ENCODE measurements at places on chromosomes 3 and 15.

DNA sequence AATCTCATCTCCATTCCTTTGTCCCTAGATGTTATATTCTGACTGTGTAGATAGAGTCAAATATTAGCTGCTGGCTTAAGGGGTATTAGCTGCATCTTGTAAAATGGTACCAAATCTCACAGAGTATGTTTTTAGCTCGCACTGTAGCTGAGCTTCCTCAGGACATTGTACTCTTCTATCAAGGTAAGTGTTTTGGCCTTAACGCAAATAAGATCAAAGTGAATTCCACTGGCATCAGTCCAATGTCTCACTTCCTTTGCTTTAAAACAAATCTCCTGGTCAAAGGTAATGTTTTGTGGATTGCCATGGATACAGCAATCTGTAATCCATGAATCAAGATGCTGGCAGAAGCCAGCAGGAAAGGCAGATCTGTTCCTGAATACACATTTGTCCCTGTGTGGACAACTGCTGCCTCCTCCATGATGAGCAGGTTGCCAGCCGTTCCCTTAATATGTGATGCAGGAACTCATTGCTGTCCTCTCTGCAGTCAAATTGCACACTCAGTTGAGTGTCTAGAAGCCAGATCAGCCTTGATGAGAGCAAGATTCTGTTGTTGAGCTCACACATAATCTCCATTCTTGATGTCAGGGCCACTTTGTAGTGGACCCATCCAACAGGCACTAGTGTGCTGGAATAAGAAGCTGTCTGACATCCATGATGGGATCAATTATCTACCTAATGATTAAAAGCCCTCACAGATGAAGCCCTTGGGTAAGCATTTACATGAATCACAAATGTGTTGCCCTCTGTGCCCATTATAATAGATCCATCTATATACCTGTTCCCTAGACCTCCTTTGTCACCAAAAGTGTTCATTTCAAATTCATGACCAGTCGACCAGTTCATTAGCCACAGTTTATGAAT, 96.6 kb upstream of the AGTR1 start:
- DNase-seq = no peak

DNA sequence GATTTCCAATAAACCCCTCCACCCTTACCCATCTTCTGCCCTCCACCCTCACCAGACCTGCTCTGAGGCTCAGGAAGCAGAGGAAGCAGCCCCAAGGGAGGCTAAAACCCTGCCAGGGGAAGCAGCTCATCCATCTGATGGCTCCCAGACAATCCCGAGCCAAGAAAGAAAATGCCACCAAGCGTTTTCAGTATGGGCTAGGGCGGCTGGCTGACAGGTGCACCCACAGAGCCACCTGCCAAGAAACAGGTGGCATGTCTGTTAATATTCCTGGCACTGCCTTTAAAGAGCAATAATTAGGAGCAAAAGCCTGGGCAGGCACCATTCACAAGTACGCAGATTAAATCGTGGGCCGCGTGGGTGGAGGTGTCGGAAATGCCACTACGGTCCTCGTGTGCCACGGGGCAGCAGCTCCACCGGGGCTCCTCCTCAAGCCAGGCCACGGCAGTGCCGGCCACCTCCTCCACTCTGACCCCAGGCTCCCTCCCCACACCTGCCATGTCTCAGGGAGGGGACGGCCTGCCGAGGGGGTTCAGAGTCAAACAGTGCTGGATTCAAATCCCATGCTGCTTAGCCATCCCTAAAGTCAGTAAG, 23.9 kb upstream of the GRIP2 start:
- DNase-seq = no peak

GRCh38 chr3:195214381-195214780, 56.6 kb downstream of the XXYLT1 start:
- DNase-seq = no peak

DNA sequence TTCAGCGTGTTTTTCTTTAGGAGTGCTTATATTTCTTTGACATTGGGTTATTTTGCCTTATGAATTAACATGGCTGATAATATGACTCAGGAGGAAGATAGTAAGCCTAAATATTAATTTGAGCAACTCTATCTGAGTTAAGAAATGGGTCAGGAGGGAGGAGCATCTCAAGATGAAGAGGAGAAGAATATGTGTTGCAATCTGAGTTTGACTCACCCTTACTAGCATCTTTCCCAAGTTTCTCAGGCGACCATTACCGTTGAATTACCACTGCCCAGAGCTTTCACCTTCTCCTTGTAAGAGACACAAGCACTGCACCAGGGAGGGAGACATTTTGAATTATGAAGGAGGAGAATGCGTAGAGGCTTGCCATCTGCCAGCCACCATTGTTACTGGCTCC, 138.3 kb upstream of the MYRIP start:
- DNase-seq = no peak

GRCh38 chr15:97875513-97876280, 84.8 kb upstream of the ARRDC4 start:
- no peak for DNase-seq

DNA sequence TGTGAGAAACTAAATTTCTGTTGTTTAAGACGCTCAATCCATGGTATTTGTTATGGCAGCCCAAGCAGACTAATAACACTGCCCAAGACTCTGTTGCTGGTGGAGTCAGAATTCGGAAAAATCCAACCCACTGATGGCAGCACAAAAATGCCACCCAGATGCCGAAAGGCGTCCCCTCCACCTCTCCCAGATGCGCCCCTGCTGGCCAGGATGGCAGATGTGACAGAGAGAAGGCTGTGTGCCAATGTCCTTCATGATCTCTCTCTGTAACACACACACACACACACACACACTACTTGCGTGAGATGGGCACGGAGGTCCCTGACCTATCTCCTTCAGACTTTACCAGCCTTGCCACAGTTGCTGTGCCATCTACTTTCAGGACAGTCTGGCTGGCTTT, 10.9 kb upstream of the LYSMD4 start:
- no peak for DNase-seq

DNA sequence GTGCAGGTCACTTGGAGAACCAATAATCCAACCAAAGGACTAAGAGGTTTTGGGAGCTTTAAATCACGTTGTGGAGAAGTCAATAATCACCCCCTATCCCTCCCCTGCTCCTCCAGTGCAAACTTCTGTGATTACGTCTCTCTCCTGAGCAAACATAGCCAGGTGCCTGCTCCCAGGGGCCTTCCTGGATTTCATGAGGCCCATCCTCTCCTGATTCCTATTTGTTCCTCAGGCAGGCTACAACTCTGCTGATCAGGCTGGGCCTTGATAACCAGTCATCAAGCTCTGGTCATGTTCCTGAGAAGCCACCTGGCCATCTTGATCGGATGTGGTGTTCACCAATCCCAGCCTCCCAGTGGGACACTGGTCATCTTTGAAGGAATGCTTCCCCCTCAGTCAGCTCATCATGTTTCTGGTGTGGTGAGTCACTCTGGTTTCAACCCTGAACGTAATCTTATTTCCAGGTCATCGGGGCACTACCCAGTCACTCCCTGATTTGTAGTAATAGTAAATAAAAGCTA, 2.9 kb upstream of the ZNF710 start:
- DNase-seq = peak; percentile 65

DNA sequence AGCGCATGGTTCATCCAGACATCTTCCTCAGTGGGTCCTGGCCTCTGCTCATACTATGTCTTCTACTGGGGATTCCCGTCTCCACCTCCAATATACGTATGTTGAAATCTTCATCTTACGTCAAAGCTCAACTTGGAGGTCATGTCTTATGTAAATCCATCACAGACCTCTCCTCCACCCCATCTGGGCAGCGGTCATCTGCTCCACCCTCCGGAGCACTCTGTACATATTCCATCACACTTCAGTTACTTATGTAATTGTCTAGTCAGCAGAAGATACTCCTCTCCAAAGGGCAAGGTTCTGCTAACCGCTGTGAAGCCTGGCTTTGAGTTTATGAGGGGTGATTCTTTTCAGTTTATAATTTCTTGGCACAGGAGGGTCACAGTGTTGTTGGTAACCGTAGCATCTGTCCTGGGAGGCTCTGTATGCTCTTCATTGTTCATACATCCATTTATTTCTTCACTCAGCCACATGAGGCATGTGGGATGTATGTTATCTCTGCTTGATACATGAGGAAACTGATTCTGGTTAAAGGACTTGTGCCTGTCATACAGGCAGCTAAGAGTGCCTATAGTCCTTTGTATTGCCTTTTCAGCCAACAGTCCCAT, 22.1 kb downstream of the MAP2K1 start:
- DNase-seq = no peak

- DNase-seq = peak; percentile 46
Observed at GRCh38 chr3:112984485-112984884, 6.3 kb upstream of the GTPBP8 start.

- no peak for DNase-seq
Observed at GRCh38 chr3:169759256-169759655, 5.6 kb downstream of the TERC start.

GRCh38 chr3:114831861-114832260, 315.2 kb downstream of the ZBTB20 start:
- DNase-seq = no peak

GRCh38 chr3:184366619-184367289, 5.2 kb downstream of the POLR2H start:
- DNase-seq = peak; percentile 52

- DNase-seq = no peak
Observed at GRCh38 chr3:149459491-149460059, 14.9 kb upstream of the TM4SF4 start.

GRCh38 chr3:168808596-168808995, 712.9 kb upstream of the GOLIM4 start:
- no peak for DNase-seq

GRCh38 chr3:68515237-68515636, 417.1 kb downstream of the TAFA4 start:
- DNase-seq = no peak

DNA sequence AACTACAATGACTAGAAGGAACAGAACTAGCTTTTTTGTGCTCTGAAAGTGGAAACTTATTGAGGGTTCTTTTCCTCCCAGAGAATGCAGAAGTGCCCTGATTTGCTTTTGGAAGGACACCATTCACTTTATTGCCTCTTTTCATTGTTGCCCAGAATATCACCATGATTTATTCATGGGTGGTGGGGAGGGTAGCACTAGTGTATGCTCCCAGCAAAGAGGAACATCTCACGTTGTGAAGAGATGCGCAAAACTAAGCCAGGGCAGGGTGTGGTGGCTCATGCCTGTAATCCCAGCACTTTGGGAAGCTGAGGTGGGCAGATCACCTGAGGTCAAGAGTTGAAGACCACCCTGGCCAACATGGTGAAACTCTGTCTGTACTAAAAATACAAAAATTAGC, 31.4 kb downstream of the FLNB start:
- no peak for DNase-seq

DNA sequence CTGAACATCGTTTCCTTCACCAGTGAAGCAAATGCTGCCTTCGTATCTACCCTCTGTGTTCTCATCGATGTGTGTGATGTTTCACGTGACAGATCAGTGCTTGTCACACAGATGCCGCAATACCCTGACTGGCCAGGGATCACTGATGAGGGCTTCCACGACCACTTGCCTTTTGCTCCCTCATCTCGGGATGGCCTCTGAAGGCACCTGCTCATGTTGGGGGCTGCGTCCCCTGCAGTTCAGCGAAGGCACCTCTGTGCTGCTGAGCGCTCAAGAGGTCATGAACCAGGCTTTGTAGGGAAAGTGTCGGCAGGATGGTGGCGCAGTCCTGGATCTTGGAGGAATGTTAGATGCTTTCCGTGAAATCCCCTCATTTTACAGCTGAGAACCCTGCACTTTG, 79.2 kb upstream of the KLF13 start:
- DNase-seq = no peak

- no peak for DNase-seq
Observed at GRCh38 chr15:26294059-26294689, 431.0 kb upstream of the ATP10A start.

DNA sequence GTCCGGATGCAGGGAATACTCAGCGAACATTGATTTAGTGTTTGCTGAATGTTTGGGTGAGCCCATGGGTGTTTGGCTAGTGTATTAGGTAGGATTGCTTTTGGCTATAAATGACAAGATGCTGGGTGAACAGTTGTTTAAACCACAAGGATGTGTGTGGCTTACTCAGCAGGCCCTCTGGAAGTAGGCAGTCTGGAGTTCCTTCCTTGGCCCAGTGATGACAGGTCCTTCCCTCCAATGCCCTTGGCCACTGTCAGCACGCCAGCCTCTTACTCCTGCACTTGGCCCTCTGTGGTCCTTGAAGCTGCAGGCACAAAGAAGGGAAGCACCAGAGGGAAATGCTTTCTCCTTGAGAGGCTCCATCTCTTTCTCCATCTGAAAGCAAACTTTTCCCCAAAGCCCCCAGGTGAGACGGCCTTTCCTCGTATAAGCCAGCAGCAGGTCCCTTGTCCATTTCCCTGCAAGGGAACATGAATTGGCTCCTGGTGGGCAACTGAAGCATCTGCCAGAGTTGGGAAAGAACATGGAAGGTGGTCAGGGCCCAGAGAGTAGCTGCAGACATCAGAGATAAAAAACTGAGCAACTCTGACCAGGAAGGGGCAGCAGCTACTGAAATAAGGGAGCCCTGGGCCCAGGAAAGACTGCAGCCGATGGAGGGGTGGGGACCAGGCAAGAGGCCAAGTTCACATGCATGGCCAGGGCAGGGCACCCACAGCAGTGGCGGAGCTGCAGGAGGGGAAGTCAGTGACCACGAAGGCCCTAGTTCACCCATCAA, 105.0 kb downstream of the TPRA1 start:
- DNase-seq = no peak

GRCh38 chr3:55013145-55013925, 85.5 kb upstream of the LRTM1 start:
- no peak for DNase-seq

DNA sequence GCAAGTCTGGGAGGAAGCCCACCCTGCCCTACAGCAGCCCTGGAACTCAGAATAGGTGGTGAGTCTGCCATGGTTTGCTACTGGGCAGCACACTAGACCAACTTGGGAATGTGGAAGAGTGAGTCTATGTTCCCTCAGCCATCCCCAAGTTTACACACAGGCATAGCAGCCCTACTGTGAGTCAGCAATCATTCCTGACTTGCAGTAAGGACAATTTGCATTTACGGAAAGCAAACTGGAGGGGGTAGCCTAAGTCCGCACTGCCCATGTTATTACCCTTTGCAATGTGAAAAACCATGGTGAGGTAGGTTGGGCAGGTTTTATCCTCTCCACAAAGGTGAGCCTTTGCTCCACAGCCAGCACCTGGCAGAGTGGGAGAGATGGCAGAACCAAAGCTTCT, 4.6 kb downstream of the TCTA start:
- peak; percentile 15 for DNase-seq

- no peak for DNase-seq
Observed at GRCh38 chr3:68793759-68794701, 138.3 kb downstream of the TAFA4 start.

GRCh38 chr3:159252274-159252673, 450.4 kb downstream of the MFSD1 start:
- DNase-seq = no peak

GRCh38 chr3:140571836-140572235, 106.0 kb upstream of the TRIM42 start:
- no peak for DNase-seq

DNA sequence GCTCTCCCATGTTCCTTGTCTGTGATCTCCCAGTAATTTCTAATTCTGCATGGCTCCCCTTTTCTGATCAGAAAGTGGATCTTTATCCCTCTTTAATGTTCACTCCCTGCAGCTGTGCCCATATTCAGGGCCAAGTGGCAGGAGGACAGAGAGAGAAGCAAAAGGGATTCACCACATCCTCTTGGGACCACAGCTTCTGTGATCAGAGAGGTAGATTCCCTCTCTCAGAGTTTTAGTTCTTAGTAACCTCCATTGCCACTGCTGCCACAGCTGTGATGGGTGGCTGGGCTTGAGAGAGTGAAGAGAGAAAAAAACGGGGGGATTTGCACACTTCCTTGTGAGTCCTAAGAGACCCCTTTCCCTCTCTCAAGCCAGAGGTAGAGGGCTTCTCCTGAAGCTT, 49.2 kb downstream of the GLCE start:
- no peak for DNase-seq

GRCh38 chr3:178672275-178672674, 136.0 kb downstream of the KCNMB2 start:
- no peak for DNase-seq
